ENCODE measurements at places on chromosomes 5 and 9.

GRCh38 chr5:88883836-88884607 is 1.0 kb upstream of the MEF2C start:
- no peak for DNase-seq

DNA sequence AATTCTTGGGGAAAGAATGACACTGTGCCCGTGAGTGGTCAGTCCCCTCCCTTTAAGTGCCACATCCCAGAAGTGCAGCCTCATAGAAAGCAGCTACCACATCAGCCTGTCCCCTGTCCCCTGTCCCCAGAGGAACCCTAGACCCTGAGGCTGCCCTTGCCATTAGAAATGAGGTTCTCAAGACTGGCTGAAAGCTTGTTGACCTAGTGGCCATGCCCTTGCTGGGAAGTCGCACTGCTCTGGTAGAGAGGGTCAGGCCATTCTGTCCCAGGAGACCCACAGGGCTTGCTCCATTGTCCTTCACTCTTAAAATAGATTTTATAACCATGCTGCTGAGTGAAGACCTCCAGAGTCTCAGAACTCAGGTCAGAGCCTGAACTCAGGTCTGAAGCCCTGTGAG is 184.5 kb downstream of the RGS3 start:
- no peak for DNase-seq

GRCh38 chr5:123223921-123224320 is 134.9 kb downstream of the PRDM6 start:
- DNase-seq: no peak

DNA sequence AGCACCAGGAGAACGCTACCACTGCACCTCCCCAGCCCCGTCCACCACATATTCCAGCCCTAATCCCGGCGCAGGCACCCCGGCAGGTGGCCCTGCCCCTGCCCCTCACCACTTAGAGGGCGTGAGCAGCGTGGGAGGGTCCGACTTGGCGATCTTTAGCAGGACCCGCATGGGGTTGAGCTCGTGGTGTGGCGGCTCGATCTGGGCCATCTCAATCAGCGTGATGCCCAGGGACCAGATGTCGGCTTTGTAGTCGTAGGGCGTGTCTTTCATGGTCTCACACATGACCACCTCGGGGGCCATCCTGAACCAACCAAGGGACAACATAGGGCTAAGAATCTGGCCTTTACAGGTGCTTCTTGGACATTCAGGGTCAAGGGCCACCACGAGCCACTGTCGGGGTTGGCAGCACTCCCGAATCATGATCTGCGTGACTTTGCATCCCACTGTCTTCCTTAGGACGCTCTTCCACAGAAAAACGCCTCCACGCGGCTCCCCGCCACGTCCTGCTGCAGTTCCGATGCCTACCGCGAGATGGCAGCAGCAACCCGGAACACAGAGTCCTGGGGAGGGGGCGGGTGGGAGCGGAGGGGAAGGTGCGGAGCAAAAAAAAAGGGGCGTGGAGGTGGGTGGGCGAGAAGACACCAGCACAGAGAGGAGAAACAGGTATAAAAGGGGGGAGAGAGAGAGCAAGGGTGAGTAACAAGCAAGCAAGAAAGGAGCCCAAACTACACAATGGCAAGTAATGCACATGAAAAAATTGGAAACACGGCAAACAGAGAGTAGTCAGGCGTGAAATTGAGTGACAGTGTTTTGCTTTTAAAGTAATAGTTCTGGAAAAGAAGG is 81.3 kb downstream of the STK10 start:
- DNase-seq: peak; percentile 55

DNA sequence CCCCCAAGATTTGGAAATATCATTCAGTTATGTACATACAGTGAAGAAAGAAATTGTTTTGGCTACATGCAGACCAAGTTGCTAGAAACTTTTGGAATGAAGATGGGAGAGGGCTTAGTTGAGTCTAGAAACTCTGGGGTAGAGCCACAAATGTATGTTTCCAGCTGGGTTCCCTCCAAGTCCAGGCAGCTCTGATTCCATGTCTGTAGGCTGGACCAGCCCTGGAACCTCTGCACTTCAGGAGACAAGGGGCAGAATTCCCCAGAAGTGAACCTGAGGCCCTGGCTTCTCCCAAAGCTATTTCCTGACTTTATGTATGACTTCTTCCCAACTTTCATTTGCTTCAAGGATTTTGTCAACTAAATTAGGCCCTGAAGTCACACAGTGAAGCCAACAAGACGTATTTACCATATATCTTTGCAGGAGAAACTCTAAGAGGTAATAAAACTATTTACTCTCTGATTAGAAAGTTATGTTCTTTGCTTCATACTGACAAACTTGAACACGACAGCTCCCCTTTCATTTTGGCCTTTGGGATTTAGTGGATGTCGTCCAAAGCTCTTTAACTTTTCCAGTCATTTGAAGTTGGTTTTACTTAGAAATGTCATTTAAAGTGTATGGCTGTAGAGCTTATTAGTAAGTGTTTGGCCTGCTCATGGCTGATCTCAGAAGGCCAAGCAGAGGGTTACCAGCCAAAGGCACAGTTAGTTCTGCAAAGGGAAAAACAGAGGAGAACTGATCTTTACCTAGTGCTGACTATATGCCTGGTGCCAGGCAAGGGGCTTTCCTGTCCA is 152.0 kb upstream of the SLC28A3 start:
- DNase-seq: no peak

GRCh38 chr5:37915097-37915736 is 75.4 kb upstream of the GDNF start:
- no peak for DNase-seq

DNA sequence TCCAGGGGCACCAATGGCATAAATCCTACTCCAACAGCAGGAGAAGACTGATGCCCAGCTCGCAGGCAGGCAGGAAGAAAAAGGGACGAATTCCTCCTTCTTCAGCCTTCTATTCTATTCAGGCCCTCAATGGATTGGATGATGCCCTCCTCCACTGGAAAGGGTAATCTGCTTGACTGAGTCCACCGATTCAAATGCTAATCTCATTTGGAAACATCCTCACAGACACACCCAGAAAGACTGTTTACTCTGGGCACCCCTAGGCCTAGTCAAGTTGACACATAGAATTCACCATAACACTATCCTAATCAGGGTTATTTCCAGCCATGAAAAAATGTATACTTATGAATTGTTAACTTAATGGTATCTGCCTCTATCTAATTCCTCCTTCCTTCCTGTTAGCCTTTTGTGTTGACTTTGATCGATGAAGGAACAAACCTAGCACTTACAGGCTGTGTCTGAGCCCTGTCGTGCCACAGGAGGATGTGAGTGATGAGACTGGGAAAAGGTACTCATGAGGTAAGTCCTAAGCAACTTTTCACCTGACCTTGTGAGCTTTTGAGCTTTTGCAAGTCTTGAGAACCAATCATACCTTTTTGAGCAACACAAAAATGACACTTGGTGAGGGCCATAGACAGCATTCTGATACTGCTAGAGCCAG is 36.5 kb downstream of the FOXD1 start:
- no peak for DNase-seq

GRCh38 chr9:21311889-21312288 is 6.8 kb upstream of the IFNA5 start:
- DNase-seq: no peak

GRCh38 chr5:141605523-141606277 is 13.1 kb downstream of the DIAPH1 start:
- peak; percentile 46 for DNase-seq

- no peak for DNase-seq
Observed at GRCh38 chr9:133351908-133352634, 4.1 kb downstream of the RPL7A start.

GRCh38 chr5:159779481-159779880 is 136.8 kb upstream of the ADRA1B start:
- DNase-seq: no peak

DNA sequence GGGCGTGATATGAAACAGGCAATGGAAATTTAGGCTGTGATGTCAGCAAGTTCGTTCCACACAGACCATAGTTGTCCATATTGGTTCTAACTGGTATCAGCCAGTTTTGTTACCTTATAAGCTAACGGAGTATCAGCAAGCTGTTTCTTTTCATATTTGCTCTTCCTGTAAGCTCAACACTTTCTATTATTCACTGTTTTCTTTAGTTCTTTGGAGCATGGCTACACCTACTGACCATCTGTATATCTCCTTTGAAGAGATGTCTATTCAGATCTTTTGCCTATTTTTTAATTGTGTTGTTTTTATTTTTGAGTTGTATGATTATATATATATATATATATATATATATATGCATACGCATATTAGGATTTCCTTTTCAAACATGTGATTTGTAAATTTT is 1057.2 kb upstream of the CDH10 start:
- no peak for DNase-seq

GRCh38 chr5:141322261-141322660 is 1.7 kb upstream of the TAF7 start:
- no peak for DNase-seq

- no peak for DNase-seq
Observed at GRCh38 chr9:98142182-98142907, 23.3 kb upstream of the TRIM14 start.

GRCh38 chr5:23523998-23524397 is 16.6 kb downstream of the PRDM9 start:
- no peak for DNase-seq

DNA sequence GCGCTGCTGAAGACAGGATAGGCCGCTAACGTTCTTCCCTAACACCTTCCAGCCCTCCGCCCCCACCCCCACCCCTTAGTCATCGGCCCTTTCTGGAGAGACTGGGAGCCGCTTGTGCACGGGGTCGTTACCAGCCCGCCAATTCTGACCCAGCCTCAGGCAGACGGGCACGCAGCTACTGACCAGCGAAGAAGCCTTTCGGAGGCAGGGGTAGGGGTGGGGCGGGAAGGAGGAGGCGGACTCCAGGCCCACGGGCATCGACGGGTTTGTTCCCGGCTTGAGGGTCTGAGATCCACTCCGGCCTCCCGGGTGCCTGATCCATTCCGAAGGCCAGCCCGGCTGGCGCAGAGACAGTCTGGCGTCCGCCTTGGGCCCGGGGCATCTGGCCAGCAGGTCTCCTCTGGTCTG is 729 bp upstream of the HAND1 start:
- no peak for DNase-seq

DNA sequence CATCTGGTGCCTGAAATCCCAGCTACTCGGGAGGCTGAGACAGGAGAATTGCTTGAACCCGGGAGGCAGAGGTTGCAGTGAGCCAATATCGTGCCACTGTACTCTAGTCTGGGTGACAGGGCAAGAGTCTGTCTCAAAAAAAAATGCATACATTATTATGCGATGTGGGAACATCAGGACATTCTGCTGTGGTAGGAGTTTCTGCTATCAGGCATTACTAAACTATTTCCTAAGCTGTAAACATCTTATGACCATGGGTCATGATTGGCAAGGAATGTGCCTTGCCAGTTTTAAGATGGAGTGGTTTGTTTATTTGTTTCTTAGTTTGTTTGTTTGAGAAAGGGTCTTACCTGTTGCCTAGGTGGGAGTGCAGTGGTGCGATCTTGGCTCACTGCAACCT is 45.1 kb upstream of the FAM120A start:
- DNase-seq: no peak

- DNase-seq: no peak
Observed at GRCh38 chr5:134459010-134459403, 47.3 kb upstream of the CDKN2AIPNL start.

- DNase-seq: no peak
Observed at GRCh38 chr9:114629563-114630090, 18.5 kb downstream of the TMEM268 start.

DNA sequence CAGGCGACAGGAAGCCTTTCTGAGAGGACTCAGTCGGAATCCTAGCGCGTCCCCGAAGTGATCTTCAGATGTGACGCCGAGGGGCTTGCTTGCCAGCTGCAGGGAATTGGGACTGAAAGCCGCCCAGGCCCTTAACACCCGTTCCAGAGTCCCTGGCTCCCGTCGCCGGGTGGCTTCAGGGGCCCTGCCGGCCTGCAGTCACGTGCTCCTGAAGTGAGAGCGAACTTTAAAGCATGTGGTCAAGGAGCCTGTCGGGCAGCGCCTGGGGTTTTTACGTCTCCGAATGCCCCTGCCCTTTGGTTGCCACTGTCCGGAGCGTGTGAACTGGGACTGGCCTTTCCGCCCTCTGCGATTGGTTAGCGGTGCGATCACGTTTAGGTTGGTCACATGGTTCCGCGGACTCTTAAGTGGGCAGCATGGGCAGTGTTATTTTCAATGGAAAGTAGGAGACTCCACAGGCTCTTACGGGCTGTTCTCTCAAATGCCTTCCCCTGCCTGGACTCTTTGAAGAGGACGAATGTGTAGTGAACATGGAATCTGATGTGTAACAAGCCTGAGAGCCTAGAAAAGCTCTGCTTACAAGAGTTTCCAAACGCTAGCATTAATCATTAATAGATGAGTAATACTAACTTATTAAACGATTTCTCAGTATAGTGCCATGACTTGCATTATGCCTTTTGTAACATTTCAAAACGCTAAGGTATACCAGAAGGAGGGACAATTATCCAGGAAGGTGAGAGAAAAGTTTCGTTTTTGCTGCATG is 1.9 kb downstream of the VLDLR start:
- DNase-seq: no peak

DNA sequence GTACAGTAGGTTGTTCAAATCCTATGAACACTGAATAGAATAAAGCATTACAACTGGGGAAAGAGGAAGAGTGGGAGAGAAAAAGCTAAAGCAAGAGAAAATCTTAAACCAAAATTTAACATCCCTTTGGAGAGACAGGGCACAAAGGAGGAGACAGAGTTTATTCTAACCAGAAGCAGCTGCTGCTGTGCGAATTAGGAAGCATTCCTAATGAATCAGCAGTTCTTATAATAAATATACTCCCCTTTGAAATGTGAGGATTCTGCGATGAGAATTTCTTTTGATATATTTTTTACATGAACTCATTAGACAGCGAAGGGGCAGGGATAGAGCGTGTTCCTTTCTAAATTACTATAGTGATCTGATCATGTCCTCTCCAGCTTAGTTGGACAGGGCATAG is 233.4 kb downstream of the DENND1A start:
- DNase-seq: no peak

DNA sequence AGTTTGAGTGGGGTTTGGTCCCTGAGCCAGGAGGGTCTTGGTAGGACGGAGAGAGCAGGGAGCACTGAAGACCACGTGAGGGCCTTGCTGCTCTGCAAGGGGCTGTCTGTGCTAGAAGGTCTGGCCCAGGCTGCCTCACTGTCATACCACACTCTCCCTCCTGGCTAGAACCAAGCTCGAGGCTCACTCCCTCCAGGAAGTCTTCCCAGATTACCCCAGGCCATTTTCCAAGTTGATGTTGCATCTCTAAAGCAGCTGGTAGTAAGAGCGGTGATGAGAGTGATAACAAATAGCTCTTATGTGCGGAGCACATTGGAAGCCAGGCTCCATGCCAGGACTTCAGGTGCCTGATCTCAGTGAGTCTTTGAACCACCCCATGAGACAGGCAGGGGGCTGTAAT is 6.6 kb downstream of the MYMK start:
- DNase-seq: no peak

DNA sequence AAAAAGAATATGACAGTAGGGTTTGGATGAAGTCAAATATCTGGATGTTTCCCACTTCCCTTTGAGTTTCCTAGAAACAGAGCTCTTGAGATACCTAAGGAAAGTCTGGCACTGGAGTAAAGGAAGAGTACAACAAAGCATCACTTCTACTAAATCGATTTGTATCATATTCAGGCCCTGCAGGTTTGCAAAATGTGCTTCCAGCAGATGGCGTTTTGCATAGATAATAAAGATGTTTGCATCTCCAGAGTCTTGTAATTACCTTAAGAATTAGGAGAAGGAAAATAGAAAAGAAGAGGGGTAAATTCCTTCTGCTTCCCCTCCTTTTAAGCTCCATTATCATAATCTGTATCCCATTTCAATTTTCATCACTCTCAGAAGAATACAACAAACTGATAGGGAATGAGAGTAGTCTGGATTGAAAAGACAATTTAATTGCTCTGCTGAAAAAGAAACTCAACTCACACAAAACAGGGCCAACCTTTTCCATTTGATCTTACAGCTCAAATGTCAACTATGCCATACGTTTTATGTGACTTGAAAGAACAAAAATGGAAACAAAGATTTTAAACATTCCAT is 380.4 kb downstream of the PTPRD start:
- no peak for DNase-seq

Measured in activated CD8-positive, alpha-beta memory T cell treated with anti-CD3 and anti-CD28 coated beads for 1 hour (primary cell).